ENCODE measurements at places on chromosomes 3 and 15. TPM values are rescaled to one million over a fixed set of nuclear protein-coding genes. Genes with fewer than 3 reads are reported as not detected.

The SLC12A8 gene
- 12.1 TPM for total RNA-seq

The TGM4 gene
- total RNA-seq, result not detected

The FAM81A gene
- 0.08 TPM for total RNA-seq

The TNFAIP8L3 gene
- 12.1 TPM for total RNA-seq

The TPRG1 gene
- 0.13 TPM for total RNA-seq

The ACTC1 gene
- 0.52 TPM for total RNA-seq

The GPR149 gene
- total RNA-seq, result not detected

The FSD2 gene
- total RNA-seq, result not detected

The ONECUT1 gene
- total RNA-seq, result not detected

The FGF12 gene
- 2.9 TPM for total RNA-seq

The TUSC7 gene
- not detected for total RNA-seq

The TTLL13 gene
- 0.08 TPM for total RNA-seq

The FBXW12 gene
- total RNA-seq, result not detected

The RLBP1 gene
- not detected for total RNA-seq

The GPR171 gene
- not detected for total RNA-seq

The SLC28A2 gene
- total RNA-seq, result not detected

The EXD1 gene
- not detected for total RNA-seq

The SRPRB gene
- 31.2 TPM for total RNA-seq

The CPA3 gene
- total RNA-seq, result not detected

The ZBTB47 gene
- total RNA-seq, result 9.3 TPM

The PLSCR4 gene
- 20.6 TPM for total RNA-seq

The DIPK2A gene
- 28.3 TPM for total RNA-seq

The KLHL40 gene
- total RNA-seq, result not detected

The DUOX1 gene
- total RNA-seq, result not detected

The HDDC3 gene
- total RNA-seq, result 20.8 TPM

The CGNL1 gene
- total RNA-seq, result 0.39 TPM

The SAXO2 gene
- total RNA-seq, result not detected

The KCNAB1 gene
- total RNA-seq, result 0.13 TPM

The ECE2 gene
- total RNA-seq, result not detected

The ACKR2 gene
- total RNA-seq, result 1.1 TPM

The TJP1 gene
- 56.1 TPM for total RNA-seq

The SLC15A2 gene
- total RNA-seq, result under 0.01 TPM

The GOLGA8J gene
- not detected for total RNA-seq

The TBC1D21 gene
- total RNA-seq, result not detected

The PLD1 gene
- total RNA-seq, result 12.9 TPM

The SAMD7 gene
- total RNA-seq, result not detected

The CYP8B1 gene
- not detected for total RNA-seq

The OR5H1 gene
- total RNA-seq, result not detected

The C3orf49 gene
- not detected for total RNA-seq

The EOMES gene
- total RNA-seq, result not detected

The IL5RA gene
- total RNA-seq, result not detected

The GPR160 gene
- 0.39 TPM for total RNA-seq

The SLC6A11 gene
- total RNA-seq, result not detected

The WDR93 gene
- total RNA-seq, result under 0.01 TPM

The DUOXA1 gene
- total RNA-seq, result not detected

The CPLX3 gene
- total RNA-seq, result 0.48 TPM

The CTXND1 gene
- 1.1 TPM for total RNA-seq

The GPR176 gene
- total RNA-seq, result 47.6 TPM

The DNAJA4 gene
- 0.88 TPM for total RNA-seq

The SNX22 gene
- 0.40 TPM for total RNA-seq

The HIGD1A gene
- total RNA-seq, result 78.2 TPM

The NEK10 gene
- total RNA-seq, result not detected

The PRICKLE2 gene
- total RNA-seq, result 26.1 TPM

The PPM1L gene
- 3.4 TPM for total RNA-seq

The ZIC4 gene
- total RNA-seq, result not detected

The FETUB gene
- not detected for total RNA-seq

The PTPRG gene
- total RNA-seq, result 27.2 TPM

All from epithelial cell of alveolus of lung (primary cell).